ENCODE measurements at places on chromosomes 1 and 21. TPM values are rescaled to one million over a fixed set of nuclear protein-coding genes. Genes with fewer than 3 reads are reported as not detected.

Gene NTMT2
- not detected for total RNA-seq

Gene LCE2B
- total RNA-seq: not detected

Gene CSRP1
- total RNA-seq: 688 TPM

Gene RNU1-3
- total RNA-seq: under 0.01 TPM

Gene GREM2
- total RNA-seq: not detected

Gene KDM5B
- total RNA-seq: 58.1 TPM

Gene NRIP1
- 21.4 TPM for total RNA-seq

Gene WARS2
- 15.9 TPM for total RNA-seq

Gene TNFSF4
- total RNA-seq: 36.0 TPM

Gene CYP4B1
- not detected for total RNA-seq

Gene OLFML3
- total RNA-seq: 1.3 TPM

Gene XCL2
- not detected for total RNA-seq

Gene CFAP141
- not detected for total RNA-seq

Gene ST6GALNAC5
- total RNA-seq: 1.5 TPM

Gene SPOCD1
- 19.8 TPM for total RNA-seq

Gene CFAP45
- total RNA-seq: 1.9 TPM

Gene TRIM58
- 0.32 TPM for total RNA-seq

Gene OLFML2B
- 0.32 TPM for total RNA-seq

Gene TAL1
- 20.5 TPM for total RNA-seq

Gene DCST2
- total RNA-seq: not detected

Gene SPRR2A
- total RNA-seq: not detected

Gene MLLT11
- total RNA-seq: 5.8 TPM

Measured in epithelial cell of umbilical artery (primary cell).